Heart right ventricle (tissue), 16 donors: ENCODE measurements at places on chromosomes 4 and X.

DNA sequence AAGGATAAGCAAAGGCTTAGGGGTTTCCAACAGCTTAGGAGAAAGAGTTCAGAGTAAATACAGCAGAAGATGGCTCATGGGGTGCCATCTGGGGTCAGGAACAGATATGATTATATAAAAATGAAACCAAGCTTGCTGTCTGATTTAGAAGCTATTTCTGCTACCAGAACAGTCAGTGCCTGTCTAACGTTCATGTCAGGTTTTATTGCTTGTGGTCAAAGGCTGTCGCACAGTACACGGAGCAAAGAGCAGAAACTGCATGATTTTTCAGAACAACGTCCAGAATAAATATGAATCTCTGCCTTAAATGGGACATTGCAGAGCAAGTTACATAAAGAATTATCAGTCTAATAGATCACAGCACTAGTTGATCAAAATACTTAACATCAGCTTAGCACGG lies 17.4 kb downstream of the CETN2 start:
- no peaks in the 10 kb centered on the region for H3K27me3 ChIP-seq
- H3K4me1 ChIP-seq = no peaks in the 10 kb centered on the region
- DNase-seq = no peak
- H3K4me3 ChIP-seq = no peak overlapping the region

GRCh38 chr4:11223311-11223710 lies 205.4 kb downstream of the HS3ST1 start:
- no peaks in the 10 kb centered on the region for H3K4me1 ChIP-seq
- no peaks in the 10 kb centered on the region for H3K36me3 ChIP-seq
- H3K27ac ChIP-seq = no peak overlapping the region
- H3K27me3 ChIP-seq = no peaks in the 10 kb centered on the region
- DNase-seq = no peak

GRCh38 chrX:13843150-13843721 lies 26.3 kb upstream of the GPM6B start:
- no peaks in the 10 kb centered on the region for H3K27me3 ChIP-seq
- H3K4me3 ChIP-seq = no peak overlapping the region
- no peak for DNase-seq

- no peak overlapping the region for H3K4me3 ChIP-seq
- H3K36me3 ChIP-seq = no peaks in the 10 kb centered on the region
- no peak overlapping the region for H3K27ac ChIP-seq
- DNase-seq = no peak
- H3K27me3 ChIP-seq = no peaks in the 10 kb centered on the region
- peaks cover 10% of the 10 kb centered on the region for H3K4me1 ChIP-seq
Measured at GRCh38 chr4:185225940-185226339, 16.5 kb downstream of the SNX25 start.

DNA sequence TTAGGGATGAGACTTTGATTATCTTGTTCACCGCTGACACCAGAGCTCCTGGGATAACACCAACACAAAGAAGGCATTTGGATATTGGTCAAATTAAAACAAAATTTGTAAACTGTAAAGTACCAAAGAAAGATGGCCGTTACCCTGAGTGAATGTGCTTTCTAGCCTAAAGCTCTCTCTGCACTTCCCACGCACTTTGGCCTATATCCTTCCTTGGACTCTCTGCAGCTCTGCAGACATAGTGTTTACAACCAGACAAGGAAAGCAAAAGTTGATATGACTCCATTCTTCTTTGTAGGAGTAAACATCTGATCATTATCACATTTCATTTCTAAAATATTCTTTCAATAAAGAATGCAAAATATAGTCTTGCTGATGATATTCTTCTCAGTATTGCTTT lies 44.8 kb upstream of the PITX2 start:
- H3K4me3 ChIP-seq = no peak overlapping the region
- no peaks in the 10 kb centered on the region for H3K27me3 ChIP-seq
- no peaks in the 10 kb centered on the region for H3K4me1 ChIP-seq
- no peaks in the 10 kb centered on the region for H3K36me3 ChIP-seq
- no peak overlapping the region for H3K27ac ChIP-seq

DNA sequence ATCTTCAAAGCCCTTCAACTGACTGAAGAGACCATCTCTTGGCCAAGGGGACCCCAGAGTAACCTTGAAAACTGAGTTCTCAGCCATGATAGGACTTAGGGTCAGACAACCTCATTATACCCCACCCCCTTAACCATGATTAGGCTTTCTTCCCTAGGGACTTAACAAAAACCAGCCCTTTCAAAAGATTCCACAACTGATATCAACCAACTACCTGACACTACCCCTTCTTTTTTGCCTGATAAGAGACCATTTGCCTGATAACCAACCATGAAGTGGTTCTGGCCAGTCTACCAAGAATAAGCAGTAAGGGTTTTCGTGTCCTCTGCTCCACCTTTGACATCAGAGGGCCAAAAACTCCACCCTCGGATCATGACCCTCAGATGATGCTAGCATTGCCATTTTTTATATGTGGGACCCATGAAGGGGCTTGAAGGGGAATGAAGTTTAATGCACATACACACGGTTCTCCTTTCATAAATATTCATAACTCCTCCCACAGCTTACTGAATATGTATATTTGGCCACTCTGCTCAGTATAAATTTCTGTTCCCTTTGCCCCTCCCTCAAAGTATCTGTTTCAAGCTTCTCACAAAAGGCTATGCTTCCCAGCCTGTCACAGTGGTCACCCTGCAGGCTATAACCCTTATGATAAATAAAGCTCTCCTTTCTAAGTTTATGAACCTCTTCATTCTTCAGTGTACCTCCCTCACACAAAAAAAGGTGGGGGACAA lies 12.3 kb downstream of the TBCK start:
- H3K27ac ChIP-seq = no peak overlapping the region

DNA sequence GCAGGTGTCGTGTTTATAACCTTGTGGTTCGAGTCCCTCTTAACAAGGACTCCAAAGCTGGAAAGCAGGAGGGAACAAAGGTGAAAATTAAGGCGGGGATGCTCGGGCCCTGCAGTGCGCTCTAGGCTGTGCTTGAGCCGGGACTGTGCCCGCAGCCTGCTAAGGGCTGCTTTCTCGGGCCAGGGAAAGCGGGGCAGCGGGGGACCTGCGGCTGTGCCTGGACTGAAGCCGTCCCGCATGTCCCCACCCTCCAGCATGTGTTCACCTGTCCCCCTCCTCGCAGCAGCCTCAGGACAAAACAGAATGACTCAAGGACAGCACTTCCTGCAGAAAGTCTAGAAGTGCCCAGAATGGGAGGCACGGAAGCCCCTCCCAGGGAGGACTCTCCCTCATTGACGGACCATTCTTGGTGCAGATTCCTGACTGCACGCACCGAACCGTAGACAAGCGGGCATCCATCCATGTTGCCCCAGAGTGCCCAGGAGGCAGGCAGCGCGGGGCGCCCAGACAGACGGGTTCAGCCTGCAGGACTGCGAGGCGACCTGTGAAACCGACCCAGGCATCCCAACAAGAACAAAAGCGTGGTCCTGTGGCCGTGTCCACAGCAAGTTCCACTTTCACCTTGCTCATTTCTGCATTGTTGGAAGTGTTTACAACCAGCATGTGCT lies 342.9 kb downstream of the MAGEB5 start:
- H3K4me1 ChIP-seq = no peaks in the 10 kb centered on the region
- no peak for DNase-seq
- H3K36me3 ChIP-seq = no peaks in the 10 kb centered on the region
- H3K4me3 ChIP-seq = no peak overlapping the region
- H3K27ac ChIP-seq = no peak overlapping the region
- H3K27me3 ChIP-seq = no peaks in the 10 kb centered on the region

GRCh38 chr4:48162162-48162561 lies 28.1 kb upstream of the TXK start:
- H3K27me3 ChIP-seq = no peaks in the 10 kb centered on the region
- H3K27ac ChIP-seq = no peak overlapping the region
- H3K36me3 ChIP-seq = no peaks in the 10 kb centered on the region
- H3K4me3 ChIP-seq = no peak overlapping the region

DNA sequence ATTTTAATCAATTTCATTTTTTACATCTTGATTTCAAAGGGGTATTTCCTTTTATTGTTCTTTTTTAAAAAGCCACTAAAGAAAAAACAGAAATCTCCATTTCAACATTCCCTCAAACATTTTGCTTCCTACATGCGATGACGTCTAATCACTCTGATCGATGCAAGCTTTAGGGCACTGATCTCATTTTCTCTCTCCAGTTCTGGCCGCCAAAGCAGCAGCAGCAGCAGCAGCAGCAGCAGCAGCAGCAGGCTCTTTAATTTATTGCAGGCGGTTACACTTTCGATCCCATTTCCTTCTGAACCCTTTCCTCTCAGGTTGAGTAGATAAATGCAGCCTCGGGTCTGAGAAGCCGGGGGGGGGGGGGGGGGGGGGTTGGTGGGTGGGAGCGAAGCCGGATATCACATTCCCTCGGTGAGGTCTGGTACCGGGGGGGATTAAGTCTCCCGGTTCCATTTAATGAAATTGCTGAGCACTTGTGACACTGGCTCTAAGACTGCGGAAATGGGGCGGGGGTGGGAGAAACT lies 3.4 kb upstream of the PCDH7 start:
- DNase-seq = no peak
- H3K27ac ChIP-seq = peak overlapping the region; percentile 87
- H3K4me3 ChIP-seq = peak overlapping the region; percentile 60
- H3K4me1 ChIP-seq = peaks cover 23% of the 10 kb centered on the region

GRCh38 chrX:63635750-63636149 lies 149.3 kb downstream of the ARHGEF9 start:
- no peaks in the 10 kb centered on the region for H3K27me3 ChIP-seq
- no peak for DNase-seq
- no peaks in the 10 kb centered on the region for H3K36me3 ChIP-seq
- H3K4me3 ChIP-seq = no peak overlapping the region
- H3K27ac ChIP-seq = no peak overlapping the region

GRCh38 chr4:14125375-14126129 lies 498.0 kb upstream of the BOD1L1 start:
- no peaks in the 10 kb centered on the region for H3K4me1 ChIP-seq
- no peak for DNase-seq
- H3K27me3 ChIP-seq = no peaks in the 10 kb centered on the region
- no peak overlapping the region for H3K27ac ChIP-seq
- H3K4me3 ChIP-seq = no peak overlapping the region

DNA sequence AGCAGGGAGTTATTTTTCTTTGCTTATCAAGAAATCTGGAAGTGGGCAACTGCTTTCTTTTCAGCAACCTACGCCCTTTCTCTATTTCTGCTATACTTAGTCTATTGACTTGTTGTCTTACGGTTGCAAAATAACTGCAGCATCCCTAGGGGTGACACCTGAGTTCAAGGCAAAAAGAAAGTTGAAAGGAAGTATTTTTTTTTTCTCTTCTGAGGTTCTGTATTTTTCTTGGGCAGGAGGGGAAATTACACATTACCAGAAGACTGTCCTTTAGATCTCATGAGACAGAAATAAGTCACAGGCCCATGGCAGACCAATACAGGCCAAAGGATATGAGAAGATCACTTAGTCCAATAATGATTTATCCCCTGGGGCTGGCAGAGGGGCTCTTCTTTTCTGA lies 204.7 kb upstream of the CASK start:
- H3K27ac ChIP-seq = no peak overlapping the region
- no peak overlapping the region for H3K4me3 ChIP-seq
- H3K27me3 ChIP-seq = no peaks in the 10 kb centered on the region
- H3K4me1 ChIP-seq = no peaks in the 10 kb centered on the region

DNA sequence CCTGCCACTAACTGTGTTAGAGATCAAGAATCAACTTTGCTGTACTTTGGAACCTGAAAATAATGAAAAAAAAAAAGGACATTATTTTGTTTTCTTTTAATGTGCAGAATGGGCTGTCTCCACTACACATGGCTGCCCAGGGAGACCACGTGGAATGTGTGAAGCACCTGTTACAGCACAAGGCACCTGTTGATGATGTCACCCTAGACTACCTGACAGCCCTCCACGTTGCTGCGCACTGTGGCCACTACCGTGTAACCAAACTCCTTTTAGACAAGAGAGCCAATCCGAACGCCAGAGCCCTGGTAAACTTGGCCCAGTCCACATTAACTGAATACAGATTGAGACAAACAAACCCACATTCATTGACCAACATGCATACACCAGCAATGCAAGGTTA lies 206.2 kb downstream of the ANK2 start:
- DNase-seq = no peak
- H3K4me1 ChIP-seq = no peaks in the 10 kb centered on the region
- H3K4me3 ChIP-seq = no peak overlapping the region

GRCh38 chr4:163610648-163611047 lies 116.2 kb downstream of the TMA16 start:
- peak overlapping the region; percentile 33 for H3K4me3 ChIP-seq
- H3K4me1 ChIP-seq = no peaks in the 10 kb centered on the region
- H3K27me3 ChIP-seq = no peaks in the 10 kb centered on the region
- H3K27ac ChIP-seq = peak overlapping the region; percentile 86

DNA sequence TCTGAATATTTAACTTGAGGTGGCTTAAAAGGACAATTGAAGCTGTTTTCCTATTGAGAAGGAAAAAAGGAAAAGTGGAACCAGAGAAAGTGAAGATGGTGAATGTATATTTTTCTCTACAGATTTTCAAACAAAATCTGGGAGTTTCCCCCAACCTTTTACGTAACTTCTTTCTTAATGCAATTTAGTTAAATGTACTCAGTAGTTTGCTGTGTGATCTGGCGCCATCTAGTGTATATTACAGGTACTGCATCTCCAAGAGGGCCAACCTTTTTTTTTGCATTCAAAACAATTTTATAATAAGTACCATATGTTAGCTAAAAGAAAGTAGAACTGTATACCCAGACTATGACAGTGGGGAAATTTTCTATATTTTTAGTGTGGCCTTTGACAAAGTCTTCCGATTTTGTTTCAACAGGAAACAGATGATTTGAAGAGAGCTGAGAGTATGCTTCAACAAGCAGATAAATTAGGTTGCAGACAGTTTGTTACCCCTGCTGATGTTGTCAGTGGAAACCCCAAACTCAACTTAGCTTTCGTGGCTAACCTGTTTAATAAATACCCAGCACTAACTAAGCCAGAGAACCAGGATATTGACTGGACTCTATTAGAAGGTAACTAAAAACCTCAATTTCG lies 82.0 kb downstream of the PLS3 start:
- H3K4me3 ChIP-seq = no peak overlapping the region
- H3K27me3 ChIP-seq = no peaks in the 10 kb centered on the region
- DNase-seq = peak; percentile 17
- no peaks in the 10 kb centered on the region for H3K4me1 ChIP-seq

- no peaks in the 10 kb centered on the region for H3K4me1 ChIP-seq
- no peak overlapping the region for H3K4me3 ChIP-seq
- no peak for DNase-seq
- H3K27me3 ChIP-seq = no peaks in the 10 kb centered on the region
Measured at GRCh38 chrX:106621836-106622235, 10.1 kb downstream of the RADX start.

- no peaks in the 10 kb centered on the region for H3K36me3 ChIP-seq
- no peaks in the 10 kb centered on the region for H3K27me3 ChIP-seq
- no peak overlapping the region for H3K4me3 ChIP-seq
Measured at GRCh38 chr4:129490516-129490915, 394.6 kb downstream of the C4orf33 start.

GRCh38 chr4:680928-681645 lies 6.7 kb downstream of the MYL5 start:
- peak; percentile 60 for DNase-seq
- no peak overlapping the region for H3K27ac ChIP-seq
- no peaks in the 10 kb centered on the region for H3K36me3 ChIP-seq
- peaks cover 17% of the 10 kb centered on the region for H3K4me1 ChIP-seq
- H3K27me3 ChIP-seq = no peaks in the 10 kb centered on the region

GRCh38 chr4:108148316-108148715 lies 20.4 kb downstream of the LEF1 start:
- H3K27me3 ChIP-seq = peaks cover 3% of the 10 kb centered on the region
- H3K36me3 ChIP-seq = no peaks in the 10 kb centered on the region
- no peak overlapping the region for H3K27ac ChIP-seq
- H3K4me1 ChIP-seq = no peaks in the 10 kb centered on the region
- H3K4me3 ChIP-seq = no peak overlapping the region
